ENCODE measurements at places on chromosomes 2 and 18.
A peak's percentile ranks its signal among the peaks of the same experiment; 100 is the strongest.

DNA sequence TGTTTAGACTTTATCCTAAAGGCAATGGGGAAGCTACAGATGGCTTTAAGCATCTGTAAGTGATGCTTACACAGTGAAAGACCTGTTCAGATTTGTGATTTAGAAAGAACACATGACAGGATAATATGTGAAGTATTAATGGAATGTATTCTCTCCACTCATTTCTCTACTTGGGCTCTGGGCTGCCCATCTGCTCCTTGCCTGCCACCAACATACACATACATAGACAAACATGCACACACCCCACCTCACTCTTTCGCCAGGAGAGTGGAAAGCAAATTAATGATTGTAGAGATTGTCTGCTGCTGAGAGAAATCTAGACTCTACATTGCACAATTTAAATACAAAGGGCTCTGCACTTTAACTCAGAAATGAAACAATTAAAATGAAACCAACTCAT lies 61.0 kb upstream of the NFE2L2 start:
- DNase-seq, result no peak

GRCh38 chr2:221399183-221399582 lies 172.9 kb downstream of the EPHA4 start:
- DNase-seq, result no peak

- no peak for DNase-seq
Measured at GRCh38 chr2:209097168-209097567, 326.7 kb upstream of the MAP2 start.

GRCh38 chr2:46748735-46749531 lies 166.7 kb downstream of the MCFD2 start:
- DNase-seq, result no peak

DNA sequence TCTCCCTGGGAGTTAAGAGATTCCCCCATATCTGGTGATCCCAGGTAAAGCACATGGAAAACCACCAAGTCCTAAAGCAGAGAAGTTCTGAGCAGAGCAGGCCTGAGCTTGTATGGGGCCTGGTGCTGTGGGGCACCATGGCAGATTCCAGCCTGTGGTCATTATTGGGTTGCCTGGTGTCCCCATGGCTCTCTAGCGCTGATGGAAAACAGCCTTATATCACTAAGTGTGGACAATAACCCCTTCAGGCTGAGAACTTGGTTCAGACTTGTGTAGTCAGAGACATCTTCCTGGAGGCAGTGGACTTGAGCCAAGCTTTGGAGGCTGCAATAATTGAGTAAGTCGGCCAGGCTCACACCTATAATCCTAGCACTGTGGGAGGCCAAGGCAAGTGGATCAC lies 96.8 kb downstream of the MCFD2 start:
- DNase-seq, result no peak

GRCh38 chr2:148802448-148803220 lies 72.4 kb upstream of the KIF5C start:
- no peak for DNase-seq

GRCh38 chr2:235716875-235717496 lies 223.1 kb downstream of the AGAP1 start:
- no peak for DNase-seq

DNA sequence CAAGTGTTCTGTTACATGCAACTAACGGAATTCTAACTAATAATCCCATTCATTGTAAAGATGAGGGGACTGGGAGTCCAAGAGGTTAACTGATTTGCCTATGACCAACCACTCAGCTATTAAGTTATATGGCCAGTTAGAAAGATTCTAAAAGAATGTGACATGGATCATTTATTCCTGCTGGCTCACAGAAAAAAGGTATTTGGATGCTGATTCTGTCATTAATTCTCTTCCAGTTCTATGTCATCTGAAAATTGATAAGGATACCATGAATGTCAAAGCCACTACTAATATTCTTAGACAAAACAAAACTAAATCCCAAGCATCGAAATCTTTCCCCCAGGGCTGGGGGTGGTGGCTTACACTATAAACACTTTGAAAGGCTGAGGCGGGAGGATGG lies 41.2 kb upstream of the GORASP2 start:
- no peak for DNase-seq

- DNase-seq, result no peak
Measured at GRCh38 chr18:49961271-49961670, 147.9 kb upstream of the ACAA2 start.

GRCh38 chr2:178317811-178318210 lies 123.5 kb downstream of the OSBPL6 start:
- no peak for DNase-seq

DNA sequence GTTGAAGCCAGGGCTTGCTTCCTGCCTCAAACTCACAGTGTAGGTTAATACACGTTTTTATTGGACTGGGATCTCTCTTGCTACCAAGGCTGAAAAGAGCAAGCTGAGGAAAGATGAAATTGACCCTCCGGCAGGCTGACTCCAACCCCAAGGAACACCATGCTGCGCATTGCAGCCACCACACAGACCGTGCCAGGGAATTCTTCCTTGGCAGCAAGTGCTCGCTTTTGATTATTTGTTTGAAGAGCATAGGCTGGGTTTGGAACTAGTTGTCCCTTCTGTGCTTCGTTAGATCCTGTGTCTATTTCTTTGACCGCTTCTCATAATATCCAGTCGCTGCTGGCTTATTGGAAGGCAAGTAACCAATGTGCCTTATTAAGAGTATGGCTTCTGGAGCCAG lies 34.4 kb upstream of the DARS1 start:
- no peak for DNase-seq

GRCh38 chr2:25700221-25700660 lies 26.9 kb upstream of the DTNB start:
- peak; percentile 12 for DNase-seq

GRCh38 chr2:241796610-241797138 lies 12.3 kb upstream of the NEU4 start:
- DNase-seq, result no peak

DNA sequence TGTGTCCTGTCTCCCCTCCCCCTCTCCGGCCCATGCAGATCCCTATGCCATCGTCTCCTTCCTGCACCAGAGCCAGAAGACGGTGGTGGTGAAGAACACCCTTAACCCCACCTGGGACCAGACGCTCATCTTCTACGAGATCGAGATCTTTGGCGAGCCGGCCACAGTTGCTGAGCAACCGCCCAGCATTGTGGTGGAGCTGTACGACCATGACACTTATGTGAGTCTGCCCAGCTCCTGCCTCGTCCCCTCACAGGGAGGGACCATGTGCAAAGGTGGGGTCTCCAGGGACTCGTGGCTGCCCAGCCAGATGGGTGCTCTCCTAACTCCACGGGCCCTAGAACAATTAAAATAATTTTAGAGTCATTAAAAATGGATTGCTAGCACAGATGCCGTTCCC lies 145.2 kb downstream of the DYSF start:
- DNase-seq, result no peak

- DNase-seq, result no peak
Measured at GRCh38 chr2:78330193-78330592, 695.3 kb upstream of the REG3G start.

DNA sequence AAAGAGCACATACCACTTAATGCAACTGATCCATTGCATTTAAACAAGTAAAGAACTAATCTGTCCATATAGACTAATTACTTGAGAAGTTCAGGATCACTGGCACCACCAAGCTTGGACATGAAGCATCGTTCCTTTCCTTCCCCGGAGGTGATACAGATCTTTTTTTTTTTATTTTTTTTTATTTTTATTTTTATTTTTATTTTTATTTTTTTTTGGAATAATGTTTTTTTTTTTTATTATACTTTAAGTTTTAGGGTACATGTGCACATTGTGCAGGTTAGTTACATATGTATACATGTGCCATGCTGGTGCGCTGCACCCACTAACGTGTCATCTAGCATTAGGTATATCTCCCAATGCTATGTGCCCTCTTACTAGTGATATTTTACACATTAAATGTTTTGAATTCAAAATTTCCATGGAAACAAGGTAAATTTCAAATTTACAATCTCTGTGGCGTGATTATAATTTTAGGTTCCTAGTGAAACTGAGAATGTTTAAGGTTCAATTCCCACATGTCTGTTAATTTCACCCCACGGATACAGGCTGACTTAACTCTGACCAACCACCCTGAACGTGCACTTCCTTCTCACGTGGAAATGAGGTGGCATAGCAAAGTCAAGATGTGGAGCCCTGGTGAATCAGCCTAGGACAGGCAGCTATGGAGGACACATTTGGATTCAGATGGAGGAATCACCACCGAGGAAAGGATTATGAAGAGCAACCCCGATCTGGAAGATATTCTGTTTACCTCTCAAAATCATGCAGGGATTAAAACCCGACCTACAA lies 101.6 kb upstream of the THOC1 start:
- DNase-seq, result no peak

DNA sequence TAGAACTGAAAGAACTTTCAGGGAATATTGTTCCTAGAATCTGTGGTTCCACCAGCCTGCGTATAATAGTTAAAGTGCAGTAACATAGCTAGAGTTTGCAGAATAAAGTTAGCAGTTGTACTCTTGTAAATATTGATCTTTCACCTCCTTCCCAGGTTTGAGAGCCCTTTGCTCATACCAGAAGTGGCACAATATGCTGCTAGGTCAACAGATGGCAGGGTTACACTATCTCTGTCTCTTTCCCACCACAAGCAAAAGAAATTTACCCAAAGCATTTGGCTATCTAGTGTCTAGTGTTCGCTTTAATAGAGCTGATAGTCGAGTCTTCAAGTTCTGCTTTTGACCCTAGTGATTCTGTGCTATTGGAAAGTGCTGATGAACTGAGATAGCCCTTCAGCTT lies 119.0 kb upstream of the KLHL14 start:
- DNase-seq, result no peak

- no peak for DNase-seq
Measured at GRCh38 chr2:240405684-240406313, 29.7 kb upstream of the GPC1 start.

GRCh38 chr2:179729966-179730365 lies 131.4 kb downstream of the ZNF385B start:
- no peak for DNase-seq

- DNase-seq, result no peak
Measured at GRCh38 chr2:217085543-217085942, 225.7 kb upstream of the TNP1 start.

- DNase-seq, result no peak
Measured at GRCh38 chr2:194205568-194206227, 1451.3 kb upstream of the SLC39A10 start.

GRCh38 chr2:24861500-24861899 lies 58.5 kb downstream of the ADCY3 start:
- no peak for DNase-seq

DNA sequence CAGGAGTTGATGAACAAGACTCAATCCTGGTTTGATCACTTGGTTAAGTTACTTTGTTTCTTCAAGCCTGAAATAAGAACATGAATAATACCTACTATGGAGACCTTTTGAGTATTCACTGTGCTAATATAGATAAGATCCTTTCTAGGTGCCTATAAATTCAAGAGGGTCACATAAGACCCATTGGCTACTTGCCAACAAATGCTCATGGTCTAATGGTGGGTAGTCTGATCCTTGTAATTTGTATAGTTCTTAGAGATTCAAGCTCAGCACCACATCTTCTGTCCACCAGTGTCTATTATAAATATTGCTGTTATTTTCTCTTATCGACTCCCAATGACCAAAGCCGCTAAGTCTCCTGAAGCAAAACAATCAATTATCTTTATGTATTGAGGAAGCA lies 27.4 kb upstream of the ACSL3 start:
- DNase-seq, result no peak

GRCh38 chr2:194271293-194271961 lies 1385.6 kb upstream of the SLC39A10 start:
- no peak for DNase-seq

- no peak for DNase-seq
Measured at GRCh38 chr2:235194351-235194750, 242.5 kb downstream of the SH3BP4 start.

- no peak for DNase-seq
Measured at GRCh38 chr18:48319801-48320638, 89.2 kb downstream of the ZBTB7C start.

GRCh38 chr2:69553991-69554390 lies 89.5 kb downstream of the AAK1 start:
- DNase-seq, result no peak

GRCh38 chr18:68826121-68826520 lies 28.2 kb downstream of the CCDC102B start:
- no peak for DNase-seq

- DNase-seq, result no peak
Measured at GRCh38 chr2:67221266-67221665, 175.9 kb upstream of the ETAA1 start.

GRCh38 chr2:71743995-71744675 lies 290.8 kb downstream of the DYSF start:
- DNase-seq, result no peak

GRCh38 chr2:149307014-149307413 lies 23.4 kb upstream of the LYPD6 start:
- DNase-seq, result no peak

DNA sequence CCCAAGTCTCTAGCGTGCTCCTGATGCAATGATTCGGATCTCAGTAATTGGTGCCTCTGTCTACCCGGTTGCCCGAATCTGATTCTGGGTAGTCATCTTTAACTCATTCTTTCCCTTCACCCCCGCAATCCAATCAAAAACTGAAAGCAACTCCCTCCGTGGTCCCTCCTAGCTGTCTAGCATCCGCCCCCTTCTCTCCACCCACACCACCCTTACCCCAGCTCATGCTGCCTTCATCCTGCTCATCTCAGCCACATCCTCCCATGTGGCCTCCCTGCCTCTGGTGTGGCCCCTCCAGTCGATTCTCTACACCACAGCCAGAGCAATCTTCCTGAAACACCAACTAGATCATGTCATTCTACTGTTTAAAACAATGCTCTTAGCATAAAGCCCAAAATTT lies 62.3 kb downstream of the TTC32 start:
- no peak for DNase-seq

- no peak for DNase-seq
Measured at GRCh38 chr2:208542465-208543041, 136.0 kb downstream of the PTH2R start.

DNA sequence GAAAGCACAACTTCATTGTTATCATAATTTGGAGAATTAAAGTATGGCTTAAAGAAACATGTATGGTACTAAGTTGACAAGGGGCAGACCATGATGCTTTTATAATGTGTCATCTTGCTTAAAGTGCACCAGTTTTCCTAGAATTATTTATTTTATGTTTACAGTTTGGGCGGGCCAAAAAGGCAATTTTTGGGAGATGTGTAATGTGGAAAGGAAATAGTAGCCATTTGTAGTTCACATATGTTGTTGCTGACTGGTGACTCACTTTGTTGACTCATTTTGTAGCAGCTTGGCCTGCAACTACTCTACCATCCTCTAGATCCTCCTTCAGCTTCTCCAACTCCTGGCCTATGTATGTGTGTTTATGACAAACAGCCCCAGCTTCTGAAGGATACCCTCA lies 7.7 kb downstream of the ZSCAN30 start:
- no peak for DNase-seq
